Stimulated activated naive CD8-positive, alpha-beta T cell treated with anti-CD3 and anti-CD28 coated beads, Interleukin-15, amount 100 ng/mL, for 72 hours (primary cell): ENCODE measurements at places on chromosomes 16 and 17.

GRCh38 chr17:14417336-14417735 is 116.5 kb downstream of the HS3ST3B1 start:
- DNase-seq: no peak

- peak; percentile 4 for DNase-seq
Measured at GRCh38 chr16:79316004-79316458, 284.5 kb downstream of the MAF start.

DNA sequence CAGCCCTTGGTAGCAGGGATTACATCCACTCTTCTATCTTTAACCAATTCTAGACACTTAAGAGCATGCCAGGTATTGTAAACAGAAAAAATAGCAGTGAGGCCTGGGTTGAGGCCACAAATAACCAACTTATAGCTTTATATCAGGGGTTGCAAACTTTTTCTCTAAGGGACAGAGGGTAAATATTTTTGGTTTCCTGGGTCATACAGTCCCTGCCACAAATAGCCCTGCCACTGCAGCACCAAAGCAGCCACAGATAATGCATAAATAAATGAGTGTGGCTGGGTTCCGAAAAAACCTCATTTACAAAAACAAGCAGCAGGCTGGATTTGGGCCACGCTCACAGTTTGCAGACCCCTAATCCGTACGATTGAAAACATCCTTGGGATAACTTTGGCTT is 46.7 kb downstream of the STAT3 start:
- no peak for DNase-seq

- DNase-seq: no peak
Measured at GRCh38 chr16:58753711-58754134, 19.6 kb upstream of the GOT2 start.

DNA sequence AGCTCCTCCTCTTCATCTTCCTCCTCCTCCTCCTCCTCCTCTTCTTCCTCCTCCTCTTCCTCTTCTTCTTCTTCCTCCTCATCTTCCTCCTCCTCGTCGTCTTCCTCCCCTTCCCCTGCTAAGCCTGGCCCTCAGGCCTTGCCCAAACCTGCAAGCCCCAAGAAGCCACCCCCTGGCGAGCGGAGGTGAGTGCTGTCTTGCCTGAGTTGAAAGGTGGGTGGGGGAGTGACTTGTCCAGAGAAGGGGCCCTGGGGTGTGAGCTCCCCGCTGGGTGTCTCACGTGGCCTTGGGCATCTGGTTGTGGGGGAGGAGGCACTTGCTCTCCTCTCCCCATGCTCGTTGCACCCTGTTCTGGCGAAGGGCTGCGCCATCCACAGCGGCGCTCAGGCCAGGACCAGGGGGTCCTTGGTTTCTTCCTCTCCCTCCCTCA is 8.0 kb downstream of the ELOB start:
- no peak for DNase-seq

DNA sequence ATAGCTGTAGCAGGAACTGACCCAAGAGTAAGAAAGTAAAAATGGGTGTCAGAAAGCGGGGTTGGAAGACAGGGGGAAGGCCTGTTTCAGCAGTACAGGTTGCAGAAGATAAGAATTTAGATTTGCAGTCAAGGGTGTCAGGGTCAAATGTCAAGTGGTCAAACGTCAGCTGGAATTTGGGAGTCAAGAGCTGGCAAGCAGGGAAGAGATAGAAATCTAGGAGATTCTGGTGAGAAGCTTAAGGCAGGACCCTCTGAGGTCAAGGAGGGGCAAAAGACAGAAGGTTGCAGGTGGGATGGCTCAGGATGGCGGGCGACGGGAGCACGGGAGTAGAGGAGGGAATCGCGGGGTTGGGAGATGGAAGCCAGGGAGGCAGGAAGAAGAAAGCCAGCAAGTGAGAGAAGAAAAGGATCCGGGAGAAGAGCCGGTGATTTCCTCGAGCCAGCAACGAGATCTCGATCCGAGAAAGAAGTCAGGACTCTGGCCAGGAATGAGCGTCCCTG is 335 bp downstream of the SLC25A35 start:
- DNase-seq: no peak

GRCh38 chr17:15490634-15491261 is 23.3 kb upstream of the CDRT4 start:
- DNase-seq: no peak

DNA sequence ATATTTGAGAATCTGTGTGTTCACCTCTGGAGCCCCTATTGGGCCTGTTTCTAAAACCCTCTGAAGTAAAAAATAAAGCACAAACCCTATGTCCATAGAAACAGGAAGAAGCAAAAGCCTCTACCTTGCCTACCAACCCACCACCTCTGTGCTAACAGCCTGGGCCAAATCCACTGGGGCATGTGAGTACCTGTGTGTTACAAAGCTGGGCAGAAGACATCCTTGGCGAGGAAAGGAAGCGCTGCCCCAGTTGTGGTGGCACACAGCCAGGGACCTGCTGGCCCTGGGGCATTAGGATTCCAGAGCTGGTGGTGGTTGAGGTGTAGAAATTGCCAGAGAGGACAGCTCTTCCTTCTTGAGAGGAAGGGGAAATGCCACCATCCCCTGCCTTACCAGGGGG is 30.0 kb downstream of the MYO18A start:
- DNase-seq: no peak
